ENCODE measurements at places on chromosomes 6 and 20.

DNA sequence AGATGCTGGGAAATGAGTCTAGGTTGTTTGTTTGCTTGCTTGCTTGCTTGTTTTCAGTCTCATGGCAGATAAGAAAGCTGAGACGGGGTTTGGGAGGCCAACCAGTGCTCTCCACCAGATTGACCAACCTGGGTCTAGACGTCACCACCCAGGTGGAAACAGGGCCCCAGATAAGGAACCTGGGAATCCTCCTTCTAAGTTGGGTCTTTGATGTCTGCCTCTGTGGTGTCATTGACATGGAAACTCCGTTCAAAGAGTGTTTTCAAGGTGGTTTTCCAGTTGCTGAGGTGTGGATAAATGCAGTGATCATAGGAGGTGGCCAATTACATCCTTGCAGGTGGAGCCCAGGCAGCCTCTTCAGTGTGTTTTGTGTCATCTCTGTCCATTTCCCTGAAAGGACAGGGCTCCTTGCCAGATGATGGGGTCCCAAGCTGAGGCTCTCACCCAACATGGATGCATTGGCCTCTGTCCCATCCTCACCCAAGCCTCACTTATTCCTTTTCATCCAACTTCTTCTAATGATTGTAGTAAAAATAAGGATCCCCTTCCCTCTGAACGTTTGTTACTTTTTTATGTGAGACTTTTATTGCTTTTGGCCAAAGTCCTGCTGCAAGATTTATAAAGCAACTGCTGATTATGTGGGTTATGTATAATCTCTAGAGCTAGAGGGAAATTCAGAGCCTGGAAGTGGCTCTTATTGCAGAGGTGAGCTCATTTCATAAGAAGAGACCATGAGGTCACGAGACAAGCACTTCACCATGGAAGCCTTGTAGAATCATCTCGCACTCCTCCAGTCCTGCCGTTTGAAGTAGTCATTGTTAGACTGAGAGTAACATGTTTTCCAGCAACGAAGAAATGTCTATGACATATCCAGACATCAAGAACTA is 32.0 kb upstream of the SYNDIG1 start:
- no peak for DNase-seq

DNA sequence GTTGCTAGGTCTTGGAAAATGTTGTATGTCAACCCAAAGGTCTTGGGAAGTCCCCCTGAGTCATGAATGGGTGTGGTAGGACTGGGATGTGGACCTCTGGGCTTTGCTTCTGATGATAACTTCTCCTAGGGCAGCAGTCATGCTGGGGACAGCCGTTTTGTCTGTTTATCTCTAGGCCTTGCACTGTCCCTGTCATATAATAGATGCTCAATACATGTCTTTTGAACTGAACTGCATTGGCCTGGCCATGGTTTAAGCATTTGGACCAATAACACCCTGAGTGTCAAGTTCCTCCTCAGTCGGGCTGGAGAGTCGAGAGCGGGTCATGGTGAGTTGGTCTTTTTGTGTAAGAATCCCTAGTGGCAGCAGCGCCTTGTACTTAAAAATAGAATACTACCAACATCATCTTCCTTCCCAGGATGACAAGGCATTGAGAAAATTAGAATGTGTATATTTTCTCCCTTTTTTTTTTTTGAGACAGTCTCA is 43.1 kb downstream of the E2F3 start:
- DNase-seq = no peak

GRCh38 chr6:63910863-63911551 is 275.4 kb downstream of the PHF3 start:
- DNase-seq = no peak

GRCh38 chr6:112310439-112311125 is 36.5 kb upstream of the RFPL4B start:
- no peak for DNase-seq

GRCh38 chr20:24746351-24746685 is 202.8 kb upstream of the CST7 start:
- no peak for DNase-seq

DNA sequence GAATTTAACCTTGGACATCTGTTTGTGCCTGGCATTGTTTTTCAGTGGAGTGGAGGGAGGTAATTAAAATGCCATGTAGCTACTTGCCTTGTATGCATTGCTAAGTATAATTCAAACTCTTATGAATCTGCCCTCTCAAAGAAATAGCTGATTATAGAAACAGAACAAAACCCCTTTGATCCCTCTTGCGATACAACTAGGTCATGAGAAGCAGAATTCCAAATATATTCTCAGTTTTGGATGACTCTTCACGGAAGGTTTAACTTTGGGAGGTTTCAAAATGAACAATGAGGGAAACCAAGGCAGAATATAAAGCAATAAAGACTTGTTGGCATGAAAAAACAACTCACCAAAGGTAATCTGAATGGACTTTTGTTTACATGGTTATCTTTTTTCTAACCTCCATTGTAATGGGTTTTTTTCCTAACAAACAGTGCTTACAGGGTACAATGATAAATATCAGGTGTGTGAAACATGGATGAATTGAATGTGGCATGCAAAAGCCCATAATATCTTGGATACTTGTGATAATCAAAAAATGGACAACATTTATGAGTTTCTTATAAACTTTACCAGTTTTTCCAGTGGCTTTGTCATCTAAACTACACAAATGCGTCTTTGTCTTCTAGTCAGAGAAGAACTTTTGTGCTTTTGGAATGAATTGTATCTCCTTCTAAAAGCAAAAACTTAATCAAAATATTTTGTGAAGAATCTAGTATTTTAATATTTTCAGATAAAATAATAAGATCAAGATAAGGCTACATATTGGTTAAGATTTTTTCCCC is 15.7 kb upstream of the HEY2 start:
- no peak for DNase-seq

GRCh38 chr20:38599410-38599882 is 2.2 kb upstream of the ARHGAP40 start:
- no peak for DNase-seq

GRCh38 chr6:95723638-95724037 is 146.3 kb downstream of the MANEA start:
- no peak for DNase-seq

DNA sequence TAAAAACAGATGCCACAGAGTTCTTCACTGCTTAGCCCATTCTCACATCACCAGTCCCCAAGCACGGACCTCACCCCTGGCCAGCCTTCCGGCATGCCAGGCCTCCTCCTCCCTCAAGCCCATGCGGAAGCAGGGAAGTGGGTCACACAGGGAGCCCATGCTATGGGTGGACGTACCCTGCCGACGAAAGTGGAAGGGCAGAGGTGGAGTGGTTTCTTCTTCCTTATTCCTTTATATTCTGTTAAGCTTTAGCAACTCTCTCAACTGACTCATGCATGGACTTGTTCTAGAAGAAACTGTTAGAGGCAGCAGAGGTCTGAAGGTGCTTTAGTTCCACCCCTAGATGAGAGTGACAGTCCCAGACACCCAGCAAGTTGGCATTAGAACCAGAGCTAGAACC is 118.6 kb downstream of the LY86 start:
- no peak for DNase-seq

- no peak for DNase-seq
These were observed 2.3 kb upstream of the TRAM2 start for GRCh38 chr6:52579006-52579660.

- DNase-seq = no peak
These were observed 517.0 kb downstream of the BTBD3 start for GRCh38 chr20:12434672-12435071.

DNA sequence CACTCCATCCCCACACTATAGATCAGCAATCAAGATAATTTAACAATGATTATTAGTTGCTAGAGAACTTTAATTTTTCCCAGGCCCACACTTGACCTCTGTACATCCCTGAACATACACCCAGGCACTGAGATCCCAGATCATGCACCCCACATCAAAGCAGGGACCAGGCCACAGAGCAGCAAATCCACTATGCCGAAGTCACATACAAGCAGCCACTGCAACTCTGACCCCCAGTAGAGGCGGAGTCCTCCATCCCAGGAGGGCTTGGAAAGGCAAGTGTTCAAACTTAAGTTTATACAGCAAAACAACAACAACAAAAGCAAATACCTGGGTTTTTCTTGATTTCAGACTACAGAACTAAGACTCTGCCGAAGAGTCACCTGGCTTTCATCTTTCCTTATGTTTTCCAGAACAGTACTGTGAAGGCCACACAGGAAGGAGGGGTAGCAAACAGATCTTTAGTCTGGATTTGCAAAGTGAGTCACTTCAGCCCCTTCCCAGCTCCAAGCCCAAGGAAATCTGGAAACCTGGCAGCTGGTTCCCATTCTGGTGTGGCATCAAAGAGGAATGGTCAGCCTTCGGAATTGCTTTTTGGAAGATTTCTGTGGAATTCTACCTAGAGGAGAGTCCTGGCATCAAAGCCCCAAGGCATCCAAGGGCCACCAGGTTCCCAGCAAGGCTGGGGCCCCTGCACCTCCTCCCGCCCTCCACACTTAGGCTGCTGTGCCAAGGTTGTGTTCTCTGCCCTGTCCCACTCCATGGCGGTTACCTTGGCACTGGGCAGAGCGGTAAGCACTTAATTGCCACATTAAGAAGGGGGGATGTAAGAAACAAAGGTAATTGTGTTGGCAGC is 7.3 kb downstream of the JAG1 start:
- no peak for DNase-seq

DNA sequence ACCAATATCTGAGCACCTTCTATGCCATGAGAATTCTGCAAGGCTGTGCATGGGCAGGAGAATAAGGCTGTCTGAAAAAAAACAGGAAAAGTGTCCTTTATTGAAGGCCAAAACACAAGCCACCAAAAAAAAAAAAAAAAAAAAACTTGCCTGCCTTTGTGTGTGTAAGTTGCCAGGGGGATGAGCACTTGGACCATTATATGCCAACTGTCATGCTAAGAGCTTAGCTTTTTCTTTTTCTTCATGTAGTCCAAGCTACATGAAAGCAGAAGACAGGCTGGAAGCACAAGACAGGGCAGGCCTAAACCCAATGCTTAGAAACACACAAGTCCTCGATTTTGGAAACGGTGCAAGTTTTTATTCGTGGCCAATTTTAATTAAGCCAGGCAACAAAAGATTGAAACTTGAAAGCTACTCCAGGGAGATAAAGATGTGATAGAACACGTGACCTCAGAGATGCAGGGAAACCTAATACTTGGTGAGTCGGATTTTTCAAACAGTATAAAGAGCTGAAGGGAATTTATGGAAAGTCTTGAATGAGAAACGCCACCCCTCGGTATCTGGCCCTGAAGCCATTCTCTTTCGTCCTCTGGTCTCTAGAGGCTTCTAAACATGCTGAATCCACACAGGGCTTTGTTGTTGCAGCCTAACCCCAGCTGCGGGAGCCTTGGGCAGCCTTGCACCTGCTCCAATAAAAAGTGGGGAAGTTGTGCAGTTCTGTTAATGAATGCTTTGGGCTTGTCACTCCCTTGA is 8.6 kb downstream of the BMP7 start:
- DNase-seq = no peak

- no peak for DNase-seq
These were observed 43.6 kb downstream of the CTCFL start for GRCh38 chr20:57481281-57481711.

DNA sequence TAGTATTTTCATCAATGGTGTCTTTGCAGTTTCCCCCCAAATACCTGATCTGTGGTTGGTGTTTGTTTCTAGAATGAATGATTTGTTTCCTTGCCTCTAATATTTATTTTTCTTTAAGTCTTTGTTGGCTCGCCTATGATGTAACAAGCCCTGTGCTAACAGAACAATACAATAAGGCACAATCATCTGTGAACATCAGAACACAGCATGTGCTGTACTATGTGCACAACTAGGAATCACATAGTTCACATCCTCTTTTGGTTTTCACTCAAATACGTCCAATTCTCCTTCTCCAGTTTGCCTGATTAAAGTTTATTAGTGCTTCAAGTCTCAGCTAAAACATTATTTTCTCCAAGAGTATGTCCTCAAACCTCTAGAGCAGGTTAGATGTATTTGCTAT is 613.1 kb downstream of the EPHA7 start:
- no peak for DNase-seq

DNA sequence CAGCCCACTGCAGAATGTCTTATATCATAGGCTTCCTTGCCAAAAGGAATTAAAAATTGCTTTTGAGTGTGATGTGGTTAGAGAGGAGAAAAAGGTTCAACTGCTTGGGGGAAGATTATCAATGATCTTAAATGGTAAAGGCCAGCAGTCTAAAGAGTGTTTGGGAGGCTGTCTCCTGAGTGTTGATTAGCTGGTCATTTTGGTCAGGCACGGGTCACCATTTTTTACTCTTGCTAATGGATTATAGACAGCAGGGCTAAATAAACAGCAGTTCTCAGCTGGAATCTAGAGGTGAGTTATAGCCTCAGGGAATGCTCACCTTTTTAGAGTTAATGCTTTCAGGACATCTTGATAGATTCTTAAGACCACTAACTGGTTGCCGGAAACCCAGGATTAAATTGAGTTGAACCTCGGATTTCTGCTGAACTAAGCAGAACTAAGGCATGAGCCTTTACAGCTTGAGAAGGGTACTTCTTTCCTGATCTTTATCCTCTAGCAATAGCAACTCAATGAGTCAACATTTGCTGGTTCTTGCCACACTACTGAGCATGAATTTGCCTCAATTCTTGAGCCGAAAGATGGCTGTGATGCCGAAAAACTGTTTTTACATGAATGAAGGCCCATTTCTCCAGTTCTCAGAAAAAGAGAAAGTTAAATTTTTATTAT is 120.4 kb downstream of the LRRC1 start:
- no peak for DNase-seq

DNA sequence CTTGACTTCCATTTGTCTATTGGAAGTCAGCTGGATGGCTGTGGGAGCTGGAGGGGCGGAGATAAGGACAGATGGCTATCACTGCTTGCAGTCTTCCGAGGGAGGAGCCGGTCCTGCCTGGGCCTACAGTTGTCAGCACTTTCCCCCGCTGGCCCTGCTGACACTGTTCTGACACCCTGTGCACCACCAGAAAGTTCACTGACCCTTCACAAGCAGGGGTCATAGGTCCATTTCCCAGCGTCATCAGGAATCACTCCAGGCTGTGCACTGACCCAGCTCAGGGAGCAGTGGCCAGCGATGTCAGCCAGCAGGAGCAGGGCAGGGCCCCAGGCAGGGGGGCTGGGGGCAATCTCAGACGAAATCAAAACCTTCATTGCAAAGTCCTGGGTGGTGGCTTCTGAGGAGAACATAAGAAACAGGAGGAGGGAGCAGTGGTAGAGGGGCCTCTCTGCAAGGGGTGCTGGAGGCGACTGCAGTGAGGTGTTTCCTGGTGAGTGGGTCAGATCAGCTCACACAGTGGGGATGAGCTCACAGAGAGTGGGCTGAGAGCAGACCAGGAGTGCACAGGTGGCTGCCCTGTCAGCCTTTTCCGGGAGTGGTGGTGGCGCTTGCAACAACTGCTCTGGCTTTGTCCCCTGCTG is 26.5 kb upstream of the PLEKHG1 start:
- DNase-seq = no peak

- no peak for DNase-seq
These were observed 44.5 kb upstream of the GJE1 start for GRCh38 chr6:142087950-142088857.

All from stimulated activated CD8-positive, alpha-beta memory T cell treated with anti-CD3 and anti-CD28 coated beads, Interleukin-15, amount 100 ng/mL, for 24 hours (primary cell).